ENCODE measurements at places on chromosomes 12 and 14.

- DNase-seq = no peak
These were observed 163.6 kb downstream of the RIMBP2 start for GRCh38 chr12:130552483-130552996.

DNA sequence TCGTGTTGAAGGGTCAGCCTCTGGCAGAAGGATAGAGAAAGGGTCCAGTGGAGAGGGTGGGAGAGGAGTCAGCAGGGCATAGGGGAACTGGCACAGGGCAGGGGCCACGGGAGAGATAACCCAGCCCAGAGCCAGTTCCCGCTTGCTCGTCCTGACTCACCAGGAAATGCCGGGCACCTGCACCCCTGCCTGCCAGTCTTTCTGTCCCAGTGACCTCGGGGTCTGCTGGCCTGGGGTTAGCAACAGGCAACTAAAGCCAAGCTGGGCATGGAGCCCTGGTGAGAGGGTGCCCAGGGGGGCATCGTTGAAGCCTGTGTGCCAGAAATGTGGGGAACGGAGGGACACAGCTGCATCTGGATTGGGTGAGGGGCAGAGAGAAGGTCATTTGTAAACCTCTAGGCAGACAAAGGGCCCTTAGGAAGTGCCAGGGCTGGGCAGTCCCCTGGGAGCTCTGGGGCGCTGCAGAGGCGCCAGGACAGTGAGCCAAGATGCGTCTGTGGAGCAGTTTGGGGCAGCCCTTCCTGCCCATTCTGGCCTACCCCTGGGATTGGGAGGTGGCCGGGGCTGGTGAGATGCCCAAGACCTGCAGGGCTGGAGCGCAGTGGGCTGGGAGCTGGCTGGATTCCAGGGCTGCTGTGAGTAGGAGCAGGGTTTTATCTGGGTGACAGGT is 5.5 kb downstream of the TNFAIP2 start:
- no peak for DNase-seq

GRCh38 chr14:77707355-77707723 is 484 bp downstream of the ALKBH1 start:
- no peak for DNase-seq

DNA sequence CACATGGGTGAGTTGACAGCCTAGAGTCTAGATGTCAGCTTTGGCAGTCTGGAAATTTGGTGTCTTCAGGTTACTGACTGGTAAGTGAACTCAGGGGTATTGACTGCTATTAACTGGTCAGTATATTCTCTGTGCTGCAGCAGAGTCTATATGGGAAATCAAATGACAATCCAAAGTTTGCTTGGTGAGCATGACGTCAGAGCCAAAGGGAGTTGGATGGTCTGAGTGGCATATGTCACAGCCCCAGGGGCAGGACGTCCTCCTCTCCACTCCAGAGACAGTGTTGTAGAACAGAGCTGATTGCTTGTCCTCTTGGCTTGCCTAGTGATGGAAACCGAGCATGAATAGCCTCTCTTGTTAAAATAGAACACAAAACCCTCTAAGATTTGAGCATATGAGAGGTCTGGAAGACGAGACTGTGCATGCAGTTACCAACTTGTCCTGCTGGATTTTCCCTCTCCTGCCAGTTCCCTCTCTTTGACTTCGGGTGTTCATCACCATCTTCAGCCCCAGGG is 3.3 kb upstream of the TBC1D30 start:
- no peak for DNase-seq

DNA sequence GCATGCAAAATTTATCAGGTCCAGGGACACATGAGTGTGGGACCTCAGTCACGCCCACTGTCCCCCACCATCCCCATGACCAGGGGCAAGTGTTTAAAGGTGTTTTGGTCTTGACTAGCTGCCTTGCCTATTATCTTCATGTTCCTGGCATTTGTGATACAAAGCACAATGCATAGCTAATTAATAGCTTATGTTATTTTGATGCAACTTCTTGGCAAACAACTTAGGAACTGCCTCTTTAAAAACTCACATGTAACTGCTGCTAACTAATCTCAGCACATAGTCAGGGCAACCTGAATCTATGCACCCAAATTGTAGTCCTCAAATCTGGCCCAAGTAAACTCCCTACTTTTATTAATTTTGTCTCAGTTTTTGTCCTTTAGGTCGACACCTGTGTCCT is 7.4 kb upstream of the OR6J1 start:
- DNase-seq = no peak

DNA sequence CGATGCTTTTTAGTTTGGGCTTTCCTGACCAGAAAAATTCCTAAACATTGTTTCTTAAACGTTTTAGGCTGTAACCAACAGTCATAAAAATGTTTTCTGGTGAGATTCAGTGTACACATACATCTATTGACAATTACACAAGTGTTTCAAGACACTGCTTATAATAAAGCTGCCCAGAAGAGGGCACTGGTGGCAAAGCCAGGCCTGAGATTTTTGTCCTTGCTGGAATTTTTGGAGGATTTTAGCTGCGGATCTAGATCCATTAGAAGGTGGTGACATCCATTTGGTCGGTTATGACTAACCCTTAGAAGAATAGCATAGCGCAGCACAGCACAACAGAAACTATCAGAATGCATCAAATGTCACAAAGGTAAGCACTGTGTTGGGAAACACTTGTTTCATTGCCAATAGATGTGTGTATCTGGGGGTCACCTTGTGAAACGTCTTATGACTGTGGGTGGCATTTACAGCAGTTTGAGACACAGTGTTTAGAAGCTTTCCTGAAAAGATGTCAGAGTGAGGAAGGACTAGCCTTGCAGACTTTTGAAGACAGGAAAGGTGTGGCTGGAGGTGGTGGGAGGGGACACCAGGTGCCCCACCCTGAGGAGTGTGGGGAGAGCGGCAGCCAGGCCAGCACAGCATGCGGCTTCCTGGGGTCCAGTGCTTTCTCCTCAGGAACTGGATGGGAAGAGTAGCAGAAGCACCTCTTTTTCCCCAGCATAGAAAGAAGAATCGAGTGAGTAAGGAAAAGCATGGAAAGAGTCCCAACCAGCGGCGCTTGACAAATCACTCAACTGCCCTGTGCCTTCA is 54.7 kb upstream of the FKBP4 start:
- no peak for DNase-seq

- DNase-seq = no peak
These were observed 141.5 kb downstream of the CEP83 start for GRCh38 chr12:94318181-94318580.

DNA sequence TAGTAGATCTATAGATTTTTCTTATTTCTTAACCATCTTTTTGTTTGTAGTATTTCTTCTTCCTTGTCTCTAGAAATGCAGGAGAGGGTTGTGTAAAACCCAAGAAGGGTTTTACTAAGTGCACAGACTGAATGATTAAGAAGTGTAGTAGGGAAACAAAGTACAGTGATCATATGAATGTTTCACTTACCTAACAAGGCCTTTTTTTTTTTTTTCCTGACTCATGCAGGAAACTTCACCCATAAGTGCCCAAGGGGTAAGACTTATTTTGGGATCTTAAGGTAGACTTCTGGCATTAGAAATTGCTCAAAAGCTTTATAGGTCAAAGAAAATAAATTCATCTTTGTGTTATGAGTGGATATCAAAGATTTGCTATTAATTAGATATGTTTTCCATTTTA is 10.2 kb downstream of the SCN8A start:
- DNase-seq = no peak

DNA sequence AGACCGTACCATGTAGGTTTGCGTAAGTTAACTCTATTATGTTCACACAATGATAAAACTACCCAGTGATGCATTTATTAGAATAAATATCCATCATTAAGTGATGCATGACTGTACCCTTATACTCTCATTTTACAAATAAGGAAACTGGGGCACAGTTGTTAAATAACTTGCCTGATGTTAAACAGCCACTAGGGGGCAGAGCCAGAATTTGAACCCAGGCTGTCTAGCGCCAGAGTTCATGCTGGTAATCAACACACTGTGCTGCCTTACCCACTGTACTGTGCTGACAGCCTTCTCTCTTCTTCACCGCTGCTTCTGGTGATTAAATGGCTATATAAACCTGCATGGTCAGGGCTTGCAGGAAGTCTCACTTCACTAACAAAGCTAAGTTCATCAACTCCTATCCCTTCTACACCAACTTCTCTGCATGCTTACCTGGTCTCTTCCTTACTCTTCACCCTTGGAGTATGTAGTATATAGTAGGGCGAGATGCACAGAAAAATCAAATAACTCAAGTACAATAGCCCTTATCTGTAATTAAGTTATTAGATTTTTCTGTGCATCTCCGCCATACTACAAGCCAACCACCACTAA is 43.6 kb upstream of the APPL2 start:
- no peak for DNase-seq

- DNase-seq = no peak
These were observed 43.3 kb upstream of the NT5DC3 start for GRCh38 chr12:103884316-103884715.

DNA sequence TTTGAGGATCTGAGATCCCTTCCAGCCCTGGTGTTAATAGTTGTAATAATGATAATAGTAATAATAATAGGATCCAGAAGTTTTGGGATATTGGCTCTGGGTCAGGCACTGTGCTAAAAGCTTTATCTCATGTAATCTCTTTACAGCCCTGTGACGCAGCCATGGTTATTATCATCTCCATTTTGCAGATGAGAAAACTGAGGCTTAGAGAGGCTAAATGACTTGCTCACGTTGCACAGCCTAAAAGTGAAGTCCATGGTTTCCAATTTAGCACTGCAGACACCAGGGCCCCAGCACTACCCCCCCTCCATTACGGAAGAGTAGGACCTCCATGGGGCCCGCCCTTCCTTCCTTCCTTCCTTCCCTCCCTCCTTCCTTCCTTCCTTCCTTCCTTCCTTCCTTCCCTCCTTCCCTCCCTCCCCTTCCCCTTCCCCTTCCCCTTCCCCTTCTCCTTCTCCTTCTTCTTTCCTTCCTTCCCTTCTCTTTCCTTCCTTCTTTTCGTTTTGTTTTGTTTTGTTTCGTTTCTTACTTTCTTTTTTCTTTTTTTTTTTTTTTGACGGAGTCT is 14.9 kb upstream of the COX6A1 start:
- DNase-seq = no peak

DNA sequence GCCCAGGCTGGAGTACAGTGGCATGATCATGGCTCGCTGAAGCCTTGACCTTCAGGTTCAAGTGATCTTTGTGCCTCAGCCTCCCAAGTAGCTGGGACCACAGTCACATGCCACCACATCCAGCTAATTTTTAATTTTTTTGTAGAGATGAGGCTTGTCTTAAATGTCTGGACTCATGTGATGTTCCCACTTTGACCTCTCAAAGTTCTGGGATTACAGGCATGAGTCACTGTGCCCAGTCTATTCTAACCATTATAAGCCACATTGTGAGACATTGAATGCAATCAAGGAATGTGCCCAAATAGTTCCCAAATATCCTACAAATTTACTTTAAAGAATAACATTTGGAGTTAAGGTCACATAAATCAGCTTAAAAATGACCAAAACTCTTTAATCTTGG is 130.7 kb upstream of the ARID2 start:
- no peak for DNase-seq

GRCh38 chr14:91207008-91207407 is 37.5 kb downstream of the GPR68 start:
- no peak for DNase-seq

DNA sequence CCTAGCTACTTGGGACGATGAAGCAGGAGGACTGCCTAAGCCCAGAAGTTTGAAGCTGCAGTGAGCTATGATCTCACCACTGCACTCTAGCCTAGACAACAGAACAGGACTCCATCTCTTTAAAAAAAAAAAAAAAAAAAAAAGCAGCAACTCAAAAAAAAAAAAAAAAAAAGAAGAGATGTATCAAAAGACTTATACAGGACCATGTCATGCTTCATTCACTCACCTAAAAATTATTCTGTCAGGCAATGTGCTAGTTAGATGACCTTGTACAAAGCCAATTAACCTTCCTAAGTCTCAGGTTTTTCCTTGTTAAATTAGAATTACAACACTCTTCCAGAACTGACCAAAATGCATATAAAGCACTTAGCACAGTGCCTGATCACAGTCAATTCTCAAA is 50.9 kb downstream of the BAZ1A start:
- no peak for DNase-seq

GRCh38 chr14:103626146-103626850 is 2.7 kb upstream of the KLC1 start:
- DNase-seq = no peak

- no peak for DNase-seq
These were observed 2.2 kb upstream of the KCNH3 start for GRCh38 chr12:49536526-49537071.

DNA sequence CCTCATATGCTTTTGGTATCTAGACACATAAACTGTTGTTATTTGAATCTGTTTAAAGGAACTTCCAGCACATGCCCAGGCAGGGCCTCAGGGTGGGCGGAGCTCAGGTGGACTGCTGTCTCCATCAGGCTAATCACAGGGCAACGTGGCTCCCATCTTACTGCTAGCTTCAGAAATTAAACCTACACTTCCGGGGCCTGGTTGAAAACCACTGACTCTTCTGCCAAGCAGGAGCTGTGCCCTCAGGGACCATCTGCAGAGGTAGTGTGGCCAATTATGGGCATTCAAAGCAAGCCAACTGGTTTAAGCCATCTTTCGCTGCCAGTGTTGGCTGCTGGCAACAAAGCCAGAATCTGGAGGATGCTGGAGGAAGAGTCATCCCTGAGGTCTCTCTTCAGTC is 97.5 kb downstream of the TMX1 start:
- DNase-seq = no peak

- DNase-seq = no peak
These were observed 27.7 kb downstream of the UBR7 start for GRCh38 chr14:93234798-93235197.

GRCh38 chr12:121838126-121838525 is 20.5 kb downstream of the HPD start:
- no peak for DNase-seq

- no peak for DNase-seq
These were observed 154.0 kb upstream of the NUDT4 start for GRCh38 chr12:93223440-93224426.

GRCh38 chr14:88505621-88506020 is 49.2 kb downstream of the PTPN21 start:
- no peak for DNase-seq

- DNase-seq = no peak
These were observed 15.3 kb downstream of the MEG3 start for GRCh38 chr14:100841066-100841760.

GRCh38 chr12:102479099-102479885 is 1.1 kb downstream of the IGF1 start:
- DNase-seq = no peak

GRCh38 chr14:90717916-90718315 is 98.3 kb downstream of the TTC7B start:
- DNase-seq = no peak

GRCh38 chr14:90536092-90536491 is 139.3 kb downstream of the CALM1 start:
- no peak for DNase-seq

GRCh38 chr12:90510948-90511347 is 444.0 kb downstream of the CCER1 start:
- DNase-seq = no peak

GRCh38 chr12:75868501-75868900 is 163.1 kb downstream of the PHLDA1 start:
- no peak for DNase-seq
